Mucosa of descending colon (tissue), 3 donors: ENCODE measurements at places on chromosomes 12 and 14. TPM values are rescaled to one million over a fixed set of nuclear protein-coding genes. Genes with fewer than 3 reads are reported as not detected.

The SLCO1B1 gene
- total RNA-seq, result not detected

The LGR5 gene
- total RNA-seq, result 1.5 TPM

The DLK1 gene
- not detected for total RNA-seq

The KRT80 gene
- not detected for total RNA-seq

The NANOG gene
- total RNA-seq, result 0.64 TPM

The SP7 gene
- not detected for total RNA-seq

The CACNA2D4 gene
- 9.3 TPM for total RNA-seq

The HCAR3 gene
- not detected for total RNA-seq

The LTBP2 gene
- 3.0 TPM for total RNA-seq

The PZP gene
- not detected for total RNA-seq

DNA sequence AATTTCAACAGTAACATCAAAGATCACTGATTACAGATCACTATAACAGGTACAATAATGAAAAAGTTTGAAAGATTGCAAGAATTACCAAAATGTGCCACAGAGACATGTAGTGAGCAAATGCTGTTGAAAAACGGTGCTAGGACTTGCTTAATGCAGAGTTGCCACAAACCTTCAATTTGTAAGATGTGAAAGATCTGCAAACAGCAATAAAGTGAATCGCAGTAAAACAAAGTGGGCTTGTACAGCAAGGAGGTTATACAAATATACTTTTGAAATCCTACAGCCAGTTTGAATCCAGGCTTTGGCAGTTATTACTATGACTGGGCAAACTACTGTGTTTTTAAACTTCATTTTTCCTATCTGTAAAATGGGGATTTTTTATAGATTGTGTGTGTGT, 1.0 kb upstream of the PLEKHA5 start:
- DNase-seq, result no peak

DNA sequence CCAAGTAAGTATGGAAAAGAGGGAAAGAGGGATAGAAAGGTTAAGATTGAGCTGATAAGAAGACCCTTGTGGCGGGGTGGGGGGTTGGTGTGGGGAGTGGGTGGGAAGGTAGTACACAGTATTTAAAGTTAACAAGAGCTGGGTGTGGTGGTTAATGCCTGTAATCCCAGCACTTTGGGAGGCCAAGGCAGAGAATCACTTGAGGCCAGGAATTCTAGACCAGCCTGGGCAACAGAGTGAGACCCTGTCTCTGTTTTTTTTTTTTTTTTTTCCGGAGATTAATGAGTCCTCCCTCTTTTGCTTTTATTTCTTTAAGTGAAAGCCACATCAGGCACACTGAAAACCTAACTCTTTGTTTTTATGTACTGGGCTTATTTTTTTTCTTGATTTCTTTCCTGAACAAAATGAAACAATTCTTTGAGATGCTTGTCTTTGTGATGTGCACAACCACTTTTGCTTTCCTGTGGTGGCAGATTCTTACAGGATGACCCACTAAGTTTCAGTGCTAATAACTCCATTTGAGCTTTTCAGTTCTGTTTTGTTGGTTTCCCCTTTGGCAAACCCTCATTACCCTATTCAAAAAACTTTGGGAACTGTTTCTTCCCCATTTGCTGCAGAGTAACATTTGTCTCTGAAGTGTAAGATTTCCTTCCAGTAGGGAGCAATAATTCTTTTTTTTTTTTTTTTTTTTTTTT, 54.8 kb downstream of the WNK1 start:
- DNase-seq, result no peak

DNA sequence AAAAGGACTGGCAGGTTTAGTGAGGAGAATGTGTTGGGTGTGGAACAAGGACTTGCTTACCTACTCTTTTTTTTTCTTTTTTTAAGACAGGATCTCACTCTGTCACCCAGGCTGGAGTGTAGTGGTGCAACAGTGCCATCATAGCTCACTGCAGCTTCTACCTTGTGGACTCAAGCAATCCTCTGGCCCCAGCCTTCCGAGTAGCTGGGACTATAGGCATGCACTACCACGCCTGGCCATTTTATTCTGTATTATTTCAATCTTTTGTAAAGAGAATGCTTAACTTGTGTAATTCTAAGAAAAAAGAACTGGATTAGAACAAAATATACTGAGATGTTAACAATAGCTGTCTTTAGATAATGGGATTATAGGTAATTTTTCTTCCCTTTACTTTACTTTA, 1.9 kb upstream of the VRTN start:
- DNase-seq, result no peak

DNA sequence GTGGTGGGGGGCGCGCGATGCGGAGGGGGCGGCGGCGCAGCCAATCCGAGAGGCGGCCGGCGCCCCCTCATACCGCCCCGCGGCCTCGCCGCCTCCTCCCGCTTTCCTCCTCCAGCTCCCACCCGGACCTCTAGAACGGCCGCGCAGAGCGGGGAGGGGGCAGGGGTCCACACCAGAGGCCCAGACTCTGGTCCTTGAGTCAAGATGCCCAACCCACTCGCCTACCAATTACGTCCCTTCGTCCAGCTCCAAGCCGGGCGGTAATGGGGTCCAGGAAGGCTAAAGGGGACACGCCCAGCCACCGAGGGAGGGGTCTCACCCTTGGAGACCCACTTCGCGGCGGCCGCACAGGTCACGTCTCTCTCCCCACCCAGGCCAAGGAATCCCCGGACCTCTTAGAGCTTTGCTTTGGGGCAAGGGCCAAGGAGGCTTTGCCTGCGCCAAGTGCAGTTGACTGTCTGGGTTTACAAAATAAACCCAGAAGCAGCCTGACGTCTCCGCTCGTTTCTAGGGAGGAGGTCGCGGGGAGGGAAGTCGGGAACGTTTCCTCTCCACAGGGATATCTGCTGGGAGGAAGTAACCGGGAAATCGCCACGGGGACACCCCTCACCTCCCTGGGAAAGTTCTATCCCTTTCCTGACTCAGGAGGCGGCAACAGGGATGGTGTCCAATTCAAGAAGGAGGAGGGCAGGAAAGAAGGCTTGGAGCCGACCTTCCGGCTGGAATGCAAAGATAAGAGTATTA, 394 bp upstream of the AMIGO2 start:
- DNase-seq, result peak; percentile 59

GRCh38 chr14:59159169-59159568, 29.3 kb upstream of the DAAM1 start:
- no peak for DNase-seq

DNA sequence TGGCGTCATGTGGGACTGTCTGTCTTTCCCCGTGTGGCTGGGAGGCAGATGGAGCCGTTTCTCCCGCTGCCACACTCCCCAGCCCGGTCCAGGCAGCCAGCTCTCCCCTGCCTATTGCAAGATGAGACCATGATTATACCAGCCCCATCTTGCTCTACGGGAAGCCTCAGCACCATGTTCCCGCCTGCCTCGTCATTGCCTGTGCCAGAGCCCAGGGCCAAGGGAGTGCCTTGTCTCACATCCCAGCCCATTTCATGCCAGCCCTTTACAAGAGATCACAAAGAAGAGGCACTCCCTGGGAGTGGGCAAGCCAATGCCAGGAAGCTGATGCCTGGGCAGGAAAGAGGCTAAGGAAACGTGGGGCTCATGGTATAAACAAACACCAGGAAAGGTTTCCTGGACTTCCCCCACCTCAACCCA, 23.9 kb downstream of the GPR68 start:
- no peak for DNase-seq

DNA sequence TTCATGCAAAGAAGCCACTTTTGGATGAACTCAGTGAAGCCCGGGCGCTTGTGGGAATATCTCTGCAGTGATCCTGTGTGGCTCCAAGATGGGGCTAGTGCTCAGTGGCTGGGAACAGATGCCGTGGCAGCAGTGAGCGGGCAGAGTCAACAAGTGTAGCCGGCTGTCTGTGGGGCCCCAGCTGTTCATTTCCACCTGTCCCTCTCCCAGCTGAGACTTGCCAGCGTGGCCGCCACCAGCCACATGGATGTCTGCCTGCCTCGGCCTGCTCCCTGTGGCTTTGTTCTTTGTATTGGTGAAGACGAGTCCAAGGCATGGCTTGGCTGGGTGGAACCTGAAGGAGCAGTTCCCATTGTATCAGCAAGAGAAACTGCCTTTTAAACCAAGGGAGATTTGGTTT, 77.3 kb downstream of the NOS1 start:
- no peak for DNase-seq

- no peak for DNase-seq
Observed at GRCh38 chr14:99327050-99327449, 55.1 kb upstream of the BCL11B start.

DNA sequence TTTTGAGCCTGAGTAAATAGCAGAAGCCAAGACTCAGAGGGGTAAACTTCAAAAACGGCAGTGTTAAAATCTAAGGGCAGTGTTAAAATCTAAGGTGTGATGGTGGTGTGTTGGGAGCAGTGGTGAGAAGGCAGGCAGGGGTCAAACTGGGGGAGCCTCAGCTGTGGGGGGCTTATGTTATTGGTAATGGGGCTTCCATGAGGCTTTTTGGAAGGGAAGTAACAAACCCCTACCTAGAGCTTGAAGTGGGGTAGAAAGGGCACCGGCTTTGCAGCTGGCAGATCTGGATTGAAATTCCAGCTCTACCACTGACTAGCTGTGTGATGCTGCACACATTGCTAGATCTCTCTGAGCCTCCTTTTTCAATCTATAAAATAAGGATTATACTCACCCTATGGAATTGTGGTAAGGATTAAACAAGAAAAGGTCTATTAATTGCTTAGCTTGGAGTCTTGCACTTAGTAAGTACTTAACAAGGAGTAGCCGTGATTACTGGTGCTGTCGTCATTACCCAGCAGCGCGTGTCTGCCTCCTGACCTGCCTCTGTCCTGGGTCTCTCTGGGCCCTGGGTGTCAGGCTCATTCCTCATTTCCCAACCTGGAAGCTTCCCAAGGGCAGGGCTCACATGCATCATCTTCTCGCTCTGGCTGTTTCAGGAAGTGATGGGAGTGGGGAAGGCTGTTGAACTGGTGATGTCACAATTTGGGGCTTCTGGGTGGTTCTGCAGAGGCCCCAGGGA, 18.5 kb upstream of the KRT80 start:
- DNase-seq, result no peak

GRCh38 chr12:78229591-78230101, 399.0 kb downstream of the NAV3 start:
- no peak for DNase-seq

DNA sequence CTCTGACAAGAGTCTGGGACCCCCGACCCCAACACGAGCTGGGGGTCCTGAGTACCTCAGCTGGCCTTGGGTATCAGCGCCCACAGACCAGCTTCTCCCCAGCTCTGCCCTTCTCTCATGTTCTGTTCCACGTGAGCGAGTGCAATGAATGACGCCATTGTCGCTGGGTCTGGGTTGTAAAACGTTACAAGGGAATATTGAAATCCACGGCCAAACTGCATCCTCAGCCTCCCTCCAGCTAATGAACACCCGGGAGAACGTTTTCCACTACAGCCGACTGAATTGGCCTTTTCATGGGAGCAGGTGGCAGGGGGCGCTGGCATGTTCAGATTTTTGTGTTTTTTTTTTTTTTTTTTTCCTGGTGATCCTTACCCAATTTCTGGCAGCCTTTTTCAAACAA, 34.7 kb downstream of the TBX5 start:
- no peak for DNase-seq

DNA sequence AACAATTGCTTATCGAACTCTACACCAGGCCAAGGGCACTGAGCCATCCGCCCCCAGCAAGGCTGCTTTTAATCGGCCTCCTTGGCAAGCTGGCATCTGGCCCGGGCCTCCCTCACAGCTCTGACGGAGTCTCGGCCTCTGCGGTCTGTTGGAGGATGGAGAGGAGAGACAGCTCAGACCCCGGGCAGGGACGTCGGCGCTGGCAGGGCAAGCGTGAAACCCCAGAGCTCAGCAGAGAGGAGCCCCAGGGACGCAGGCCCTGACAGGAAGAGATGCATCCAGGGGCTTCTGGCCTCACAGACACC, 17.5 kb downstream of the CAMKK2 start:
- no peak for DNase-seq

DNA sequence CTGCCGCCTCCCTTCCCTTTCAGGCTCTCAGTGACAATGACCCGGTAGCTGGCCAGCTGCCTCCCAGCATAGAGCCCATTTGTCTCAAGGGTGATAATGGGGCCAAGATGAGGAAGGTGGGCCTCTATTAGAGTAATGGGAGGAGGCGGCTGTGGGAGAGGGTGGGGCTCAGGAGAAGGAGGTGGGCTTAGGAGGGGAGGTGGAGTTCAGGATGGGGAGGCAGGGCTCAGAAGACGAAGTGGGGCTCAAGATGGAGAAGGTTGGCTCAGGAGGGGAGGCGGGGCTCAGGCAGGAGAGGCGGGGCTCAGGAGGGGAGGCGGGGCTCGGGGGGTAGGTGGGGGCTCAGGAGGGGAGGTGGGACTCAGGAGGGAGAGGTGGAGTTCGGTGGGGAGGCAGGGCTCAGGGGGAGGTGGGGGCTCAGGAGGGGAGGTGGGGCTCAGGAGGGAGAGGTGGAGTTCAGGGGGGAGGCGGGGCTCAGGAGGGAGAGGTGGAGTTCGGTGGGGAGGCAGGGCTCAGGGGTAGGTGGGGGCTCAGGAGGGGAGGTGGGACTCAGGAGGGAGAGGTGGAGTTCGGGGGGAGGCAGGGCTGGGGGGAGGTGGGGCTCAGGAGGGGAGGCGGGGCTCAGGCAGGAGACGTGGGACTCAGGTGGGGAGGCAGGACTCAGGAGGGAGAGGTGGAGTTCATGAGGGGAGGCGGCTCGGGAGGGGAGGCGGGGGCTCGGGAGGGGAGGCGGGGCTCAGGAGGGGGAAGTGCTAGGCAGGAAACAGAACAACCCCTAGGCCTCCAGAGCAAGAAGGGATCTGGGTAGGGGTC, 36.8 kb downstream of the IQSEC3 start:
- no peak for DNase-seq

- no peak for DNase-seq
Observed at GRCh38 chr12:59444932-59445331, 150.9 kb upstream of the SLC16A7 start.

GRCh38 chr12:95205685-95206084, 11.6 kb downstream of the FGD6 start:
- DNase-seq, result no peak

GRCh38 chr12:111981987-111982386, 31.0 kb downstream of the TMEM116 start:
- no peak for DNase-seq

DNA sequence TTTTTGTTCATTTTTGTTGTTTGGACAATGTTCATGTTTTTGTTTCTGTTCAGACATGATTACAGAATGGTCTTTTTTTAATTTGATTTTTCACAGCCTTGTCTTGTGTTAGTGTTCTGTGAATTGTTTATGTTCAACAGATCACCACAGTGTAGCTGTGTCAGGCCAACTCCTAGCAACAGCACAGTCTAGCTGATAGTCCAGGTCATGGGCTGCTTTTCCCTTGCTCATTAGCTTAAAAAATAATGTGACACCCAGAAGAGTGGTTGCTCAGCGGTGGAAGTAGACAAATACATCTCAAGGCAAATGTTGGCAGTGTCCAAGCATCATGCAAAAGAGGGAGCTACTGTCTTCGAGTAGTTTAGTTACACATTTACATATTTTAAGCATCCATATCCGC, 22.4 kb downstream of the WBP11 start:
- no peak for DNase-seq

GRCh38 chr12:127284870-127285431, 982.0 kb upstream of the TMEM132C start:
- no peak for DNase-seq

DNA sequence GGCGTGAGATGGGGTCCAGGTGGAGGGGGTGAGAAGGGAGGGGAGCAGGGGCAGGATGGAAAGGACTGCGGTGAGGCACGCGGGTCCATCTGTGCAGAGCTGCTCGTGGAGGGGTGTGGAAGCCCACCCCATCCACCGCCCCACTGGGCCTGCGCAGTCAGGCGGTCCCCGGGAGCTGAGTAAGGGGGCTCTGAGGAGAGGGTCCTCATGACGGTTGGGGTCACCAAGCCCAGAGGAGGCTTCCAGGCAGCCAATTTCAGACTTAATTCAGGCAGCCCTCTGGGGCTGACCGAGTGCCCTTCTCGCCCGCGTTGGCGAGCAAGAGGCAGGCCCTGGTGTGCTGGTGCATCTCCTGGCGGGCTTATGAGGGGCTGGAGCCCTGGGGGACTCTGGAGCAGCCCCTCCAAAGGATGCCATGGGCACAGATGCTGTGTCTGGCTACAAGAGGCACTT, 115.5 kb downstream of the KIF26A start:
- peak; percentile 29 for DNase-seq
